Mammary microvascular endothelial cell (primary cell): ENCODE measurements at places on chromosomes 5 and 9. TPM values are rescaled to one million over a fixed set of nuclear protein-coding genes. Genes with fewer than 3 reads are reported as not detected.

The TRIM41 gene
- 7.2 and 8.1 TPM in 2 replicates for total RNA-seq

The CERT1 gene
- total RNA-seq, result 11.0 and 14.7 TPM in 2 replicates

The PDLIM4 gene
- total RNA-seq, result 40.4 and 45.8 TPM in 2 replicates

The IFNA13 gene
- not detected in 2 replicates for total RNA-seq

The TRPM6 gene
- 0.27 and 0.49 TPM in 2 replicates for total RNA-seq

The ADAMTS16 gene
- total RNA-seq, result not detected in 2 replicates

The FAM81B gene
- total RNA-seq, result not detected in 2 replicates

The ZNG1C gene
- total RNA-seq, result 13.1 and 14.3 TPM in 2 replicates

The UIMC1 gene
- 19.7 and 21.1 TPM in 2 replicates for total RNA-seq

The GALNT10 gene
- 36.5 and 38.0 TPM in 2 replicates for total RNA-seq

The DBN1 gene
- 243 and 248 TPM in 2 replicates for total RNA-seq

The CA9 gene
- total RNA-seq, result not detected in 2 replicates

The PCDHB2 gene
- 0.40 and 1.7 TPM in 2 replicates for total RNA-seq

The CBY3 gene
- total RNA-seq, result not detected in 2 replicates

The HOMER1 gene
- total RNA-seq, result 1.6 and 1.8 TPM in 2 replicates

The SHOC1 gene
- not detected in 2 replicates for total RNA-seq

The RFESD gene
- 0.69 and 3.1 TPM in 2 replicates for total RNA-seq

The TMEM215 gene
- not detected in 2 replicates for total RNA-seq

The CHSY3 gene
- 1.2 TPM in 2 replicates for total RNA-seq

The PLAC8L1 gene
- total RNA-seq, result not detected in 2 replicates

The LNPEP gene
- total RNA-seq, result 15.9 and 16.8 TPM in 2 replicates

The SPOCK1 gene
- 2.2 and 2.7 TPM in 2 replicates for total RNA-seq

The ADAMTS12 gene
- total RNA-seq, result 0.10 TPM in 1 of 2 replicates, not detected in the other

The NEUROG1 gene
- not detected in 2 replicates for total RNA-seq

The CDX1 gene
- total RNA-seq, result not detected in 2 replicates

The ZCCHC10 gene
- 20.9 and 36.2 TPM in 2 replicates for total RNA-seq

The NR5A1 gene
- total RNA-seq, result not detected in 2 replicates

The SPATA6L gene
- 0.80 and 0.94 TPM in 2 replicates for total RNA-seq

The C9 gene
- total RNA-seq, result not detected in 2 replicates

The ROPN1L gene
- total RNA-seq, result 1.4 and 2.5 TPM in 2 replicates

The CLTB gene
- total RNA-seq, result 195 and 200 TPM in 2 replicates

The FCN1 gene
- total RNA-seq, result not detected in 2 replicates

The ADRA1B gene
- 1.3 and 3.1 TPM in 2 replicates for total RNA-seq
